A673 (cell line): ENCODE measurements at places on chromosomes 2 and 18. TPM values are rescaled to one million over a fixed set of nuclear protein-coding genes. Genes with fewer than 3 reads are reported as not detected.

Gene SKOR2
- not detected in 2 replicates for total RNA-seq

Gene PXDN
- total RNA-seq = 162 and 175 TPM in 2 replicates

GRCh38 chr18:34299828-34300227 is 75.1 kb upstream of the NOL4 start:
- no peak for DNase-seq
- H3K4me1 ChIP-seq = no peaks in the 10 kb centered on the region
- H3K36me3 ChIP-seq = no peaks in the 10 kb centered on the region

DNA sequence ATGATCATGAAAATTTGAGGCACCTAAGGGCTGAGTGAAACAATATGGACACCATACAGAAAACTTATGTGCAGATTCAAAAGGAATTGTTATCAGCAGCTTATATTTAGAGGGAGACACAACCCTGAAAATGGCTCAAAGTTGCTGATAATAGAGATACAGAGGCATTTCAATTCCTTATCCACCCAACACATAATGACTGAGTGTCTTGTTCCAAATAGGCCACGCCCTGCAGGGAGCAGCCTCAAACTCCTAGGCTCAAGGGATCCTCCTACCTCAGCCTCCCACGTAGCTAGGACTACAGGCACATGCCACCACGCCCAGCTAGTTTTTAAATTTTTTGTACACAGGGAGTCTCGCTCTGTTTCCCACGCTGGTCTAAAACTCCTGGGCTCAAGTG is 79.0 kb downstream of the LBH start:
- DNase-seq = no peak
- H3K27ac ChIP-seq = no peak overlapping the region
- no peaks in the 10 kb centered on the region for H3K36me3 ChIP-seq
- H3K4me1 ChIP-seq = no peaks in the 10 kb centered on the region
- no peaks in the 10 kb centered on the region for H3K27me3 ChIP-seq

- H3K27me3 ChIP-seq = no peaks in the 10 kb centered on the region
- no peak overlapping the region for H3K4me3 ChIP-seq
- H3K36me3 ChIP-seq = no peaks in the 10 kb centered on the region
- H3K4me1 ChIP-seq = peaks cover 15% of the 10 kb centered on the region
- H3K27ac ChIP-seq = no peak overlapping the region
Observed at GRCh38 chr18:23142251-23142929, 7.1 kb downstream of the CABLES1 start.
